ENCODE measurements at places on chromosomes 13 and 19.

GRCh38 chr13:28320884-28321574, 173.9 kb downstream of the FLT1 start:
- DNase-seq: no peak

GRCh38 chr13:44280456-44280855, 93.2 kb upstream of the SERP2 start:
- no peak for DNase-seq

DNA sequence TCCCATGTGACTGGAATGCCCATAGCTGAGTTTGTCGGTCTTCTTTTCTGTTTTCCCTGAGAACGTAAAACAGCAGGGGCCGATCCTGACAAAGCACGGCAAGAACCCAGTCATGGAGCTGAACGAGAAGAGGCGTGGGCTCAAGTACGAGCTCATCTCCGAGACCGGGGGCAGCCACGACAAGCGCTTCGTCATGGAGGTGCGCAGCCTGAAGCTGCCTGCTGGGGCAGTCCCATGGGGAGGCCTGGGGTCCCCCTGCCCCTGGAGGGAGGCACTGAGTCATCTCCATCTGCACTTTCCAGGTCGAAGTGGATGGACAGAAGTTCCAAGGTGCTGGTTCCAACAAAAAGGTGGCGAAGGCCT, 18.2 kb upstream of the QTRT1 start:
- DNase-seq: no peak

DNA sequence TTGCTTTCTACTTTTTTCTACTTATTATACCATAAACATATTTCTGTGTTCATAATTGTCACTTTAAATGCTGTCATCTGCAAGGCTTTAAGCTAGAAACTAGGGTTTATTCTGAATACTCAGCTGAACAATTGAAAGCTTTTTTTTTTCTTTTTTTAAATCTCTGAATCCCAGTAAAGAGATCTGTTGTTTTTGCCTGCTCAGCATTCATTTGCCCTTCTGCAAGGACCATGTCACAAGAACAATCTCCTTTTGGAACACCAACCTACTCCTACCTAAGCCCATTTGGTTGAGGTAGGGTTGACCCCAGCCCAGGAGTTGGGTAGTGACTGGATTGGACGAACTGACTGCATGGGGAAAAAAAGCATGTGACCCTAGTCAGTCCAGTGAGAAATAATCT, 92.6 kb downstream of the MZT1 start:
- DNase-seq: no peak

DNA sequence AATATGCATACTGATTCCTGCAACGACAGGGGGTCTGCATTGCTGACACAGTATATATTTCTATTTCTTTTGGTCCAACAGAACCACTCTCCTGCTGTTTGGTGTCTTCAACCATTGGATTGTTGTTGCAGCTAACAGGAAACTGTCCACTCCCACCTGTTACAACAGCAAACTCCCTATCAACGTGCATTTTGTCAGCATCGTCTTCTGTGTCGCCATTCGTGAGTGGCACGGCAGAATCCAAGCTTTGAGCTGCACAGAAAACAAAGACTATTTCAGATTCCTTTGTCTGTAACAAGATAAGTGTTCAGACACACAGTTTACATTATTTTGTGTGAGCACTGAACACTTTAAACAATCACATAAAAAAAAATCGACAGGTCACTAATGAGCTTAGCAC, 31.3 kb downstream of the ANKRD10 start:
- no peak for DNase-seq

DNA sequence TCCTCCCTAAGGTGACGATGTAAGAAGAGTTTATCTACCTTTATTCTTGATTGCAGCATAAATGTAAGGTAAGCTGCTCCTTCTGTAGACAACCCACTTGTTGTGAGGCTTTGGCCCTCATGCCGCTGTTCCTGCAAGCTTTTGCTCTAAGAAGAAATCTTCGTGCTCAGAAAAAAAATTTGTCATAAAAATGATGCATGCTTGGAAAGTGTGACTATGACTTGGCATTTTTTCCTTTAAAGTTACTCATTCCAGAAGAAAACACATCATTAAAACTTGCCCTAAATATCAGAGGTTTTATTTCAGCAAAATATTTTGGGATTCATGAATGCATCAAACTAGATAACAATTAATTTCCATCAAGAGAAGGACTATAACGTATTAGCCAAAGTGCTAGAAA, 39.8 kb downstream of the KCTD12 start:
- no peak for DNase-seq

DNA sequence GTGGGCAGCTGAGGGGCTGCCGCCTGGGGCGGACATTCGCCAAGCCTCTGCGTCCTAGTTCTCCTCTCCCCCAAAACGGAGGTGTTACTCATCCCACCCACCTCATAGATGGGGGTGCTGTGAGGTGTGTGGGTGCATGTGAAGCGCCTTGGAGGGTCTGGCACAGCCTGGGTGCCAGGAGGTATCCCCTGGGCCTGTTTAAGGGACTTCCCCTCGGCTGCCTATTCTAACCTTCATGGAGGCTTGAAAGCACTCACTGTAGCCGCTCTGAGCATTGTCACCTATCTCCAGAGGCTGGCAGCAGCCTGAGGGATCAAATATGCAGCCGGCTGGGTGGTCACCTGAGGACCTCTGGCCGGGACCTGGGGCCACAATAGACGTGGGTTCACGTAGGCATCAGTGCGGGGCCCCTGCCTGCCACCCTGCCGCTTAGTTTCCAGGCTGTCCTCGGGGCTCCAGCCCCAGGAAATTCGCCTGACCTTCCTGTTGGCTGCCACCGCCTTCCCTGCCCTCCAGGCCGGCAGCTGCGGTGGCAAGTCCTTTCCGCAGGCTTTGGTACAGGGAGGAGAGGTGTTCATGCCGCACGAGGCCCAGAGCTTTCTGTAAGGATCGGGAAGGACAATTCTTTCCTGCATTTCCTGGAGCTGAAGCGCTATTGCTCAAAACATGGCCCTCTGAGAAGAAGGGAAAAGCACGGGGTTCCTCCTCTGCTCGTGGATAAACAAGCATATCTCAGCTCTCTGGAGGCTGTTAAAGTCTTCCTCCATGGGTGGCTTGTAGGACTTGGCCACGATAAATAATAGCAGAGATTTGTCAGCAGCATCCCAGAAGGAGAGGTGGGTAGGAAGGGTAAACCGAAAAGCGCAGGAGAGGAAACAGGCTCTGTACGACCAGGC, 4.6 kb downstream of the COL4A2 start:
- DNase-seq: no peak

Measured in AG09319 (cell line).